ENCODE measurements at places on chromosomes 7 and 10.

- DNase-seq, result no peak
Observed at GRCh38 chr7:109387530-109387929, 817.9 kb downstream of the DNAJB9 start.

DNA sequence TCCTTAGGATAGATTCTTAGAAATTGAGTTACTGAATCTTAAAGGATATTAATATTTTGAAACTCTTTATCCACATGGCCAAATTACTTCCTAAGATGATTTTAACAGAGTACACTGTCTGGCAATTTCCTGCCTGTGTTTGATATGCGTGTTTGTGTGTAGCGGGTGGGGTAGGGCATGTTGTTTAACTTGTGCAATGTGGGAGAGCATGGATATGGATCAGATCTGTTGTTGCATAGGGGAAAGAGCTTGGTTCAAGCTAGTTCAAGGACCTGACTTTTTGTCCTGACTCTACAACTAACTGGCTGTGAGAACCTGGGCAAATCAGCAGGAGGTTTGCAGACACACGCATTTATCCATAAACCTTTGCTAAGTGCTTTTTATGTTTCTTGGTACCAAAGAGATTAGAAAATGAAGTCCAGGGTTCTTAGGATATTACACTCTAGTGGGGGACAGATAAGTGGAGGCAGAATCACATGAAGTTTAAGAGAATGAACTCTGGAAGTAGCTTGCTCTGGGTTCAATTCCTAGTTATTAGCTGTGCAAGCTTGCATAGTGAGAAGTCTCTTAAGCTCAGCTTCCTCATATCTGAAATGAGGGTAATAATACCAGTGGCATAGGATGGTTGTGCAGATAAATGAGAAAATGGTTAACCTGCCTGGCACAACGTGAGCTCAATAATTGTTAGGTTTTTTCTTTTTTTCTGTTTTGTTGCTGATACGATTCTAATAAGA, 96.3 kb upstream of the PRR15 start:
- DNase-seq, result no peak

- DNase-seq, result no peak
Observed at GRCh38 chr7:111760043-111760442, 197.8 kb upstream of the IMMP2L start.

GRCh38 chr10:118459642-118460193, 117.6 kb upstream of the FAM204A start:
- no peak for DNase-seq

Measured in left forelimb (tissue), 1 donor.